Fibroblast of villous mesenchyme (primary cell): ENCODE measurements at places on chromosomes 1 and 21.

- no peak for DNase-seq
Measured at GRCh38 chr1:3456964-3457909, 2.8 kb downstream of the ARHGEF16 start.

DNA sequence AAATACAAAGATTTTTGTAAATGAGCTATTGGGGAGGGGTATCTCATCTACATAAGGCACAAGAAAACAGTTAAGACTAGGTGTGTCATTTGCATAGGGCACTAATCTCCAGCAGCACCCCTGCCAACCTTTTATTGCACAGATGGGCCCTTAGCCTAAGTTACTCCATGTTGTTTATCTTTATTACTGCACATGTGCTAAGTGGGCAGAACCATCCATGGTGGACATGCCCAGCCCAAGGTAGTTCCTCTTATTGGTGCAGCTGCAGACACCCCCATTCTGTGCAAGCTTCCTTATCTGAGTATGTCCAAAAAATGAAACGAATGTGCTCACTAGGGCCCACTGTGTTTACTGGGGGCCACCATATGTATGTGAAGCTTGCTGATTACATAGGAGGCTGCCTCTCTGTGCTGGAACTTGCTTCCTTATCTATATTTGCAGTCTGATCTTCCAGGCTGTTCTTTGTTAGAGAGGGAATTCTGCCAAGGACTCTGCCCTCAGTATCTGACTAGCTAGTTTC is 77.3 kb upstream of the NEK7 start:
- no peak for DNase-seq

GRCh38 chr1:227214207-227214606 is 104.1 kb downstream of the CDC42BPA start:
- DNase-seq, result no peak

DNA sequence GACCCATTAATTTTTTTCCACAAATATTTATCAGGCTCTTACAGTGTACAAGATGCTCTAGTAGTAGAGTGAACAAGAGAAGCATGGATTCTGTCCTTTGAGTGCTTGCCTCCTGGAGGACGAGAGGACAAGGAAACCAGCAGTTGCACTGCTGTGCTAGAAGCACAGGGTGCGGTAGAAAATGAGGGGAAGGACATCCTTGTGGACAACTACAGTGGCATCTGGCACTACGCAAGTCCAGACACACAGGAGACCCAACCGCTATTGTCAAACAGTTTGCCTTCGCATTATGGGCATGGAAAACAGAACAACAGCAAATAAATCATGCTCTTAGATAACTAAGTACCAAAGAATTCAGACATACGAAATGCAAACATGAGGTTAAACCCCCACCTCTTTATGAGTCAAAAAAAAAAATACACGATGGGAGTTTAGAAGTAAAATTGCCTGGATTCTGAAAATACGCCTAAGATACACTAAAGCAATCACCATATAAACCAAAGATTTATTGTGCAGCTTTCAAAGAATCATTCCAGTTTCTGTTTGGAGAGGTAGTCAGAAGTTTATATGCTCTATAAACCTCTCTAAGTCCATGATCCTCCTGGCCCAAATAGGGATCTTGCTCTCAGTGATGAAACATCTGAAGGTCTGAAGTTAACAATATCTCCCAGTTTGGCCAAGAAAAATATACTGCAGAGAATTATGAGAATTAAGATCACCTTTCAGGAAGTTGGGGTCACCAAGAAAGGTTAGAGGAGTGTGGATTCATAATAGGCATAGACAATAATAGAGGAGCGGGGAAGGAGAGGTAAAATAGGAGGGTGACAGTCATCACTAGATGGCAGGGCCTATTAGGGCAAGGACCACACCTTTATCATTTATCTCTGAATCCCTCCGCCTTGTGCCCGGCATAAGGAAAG is 307.8 kb downstream of the NFIA start:
- DNase-seq, result peak; percentile 56

DNA sequence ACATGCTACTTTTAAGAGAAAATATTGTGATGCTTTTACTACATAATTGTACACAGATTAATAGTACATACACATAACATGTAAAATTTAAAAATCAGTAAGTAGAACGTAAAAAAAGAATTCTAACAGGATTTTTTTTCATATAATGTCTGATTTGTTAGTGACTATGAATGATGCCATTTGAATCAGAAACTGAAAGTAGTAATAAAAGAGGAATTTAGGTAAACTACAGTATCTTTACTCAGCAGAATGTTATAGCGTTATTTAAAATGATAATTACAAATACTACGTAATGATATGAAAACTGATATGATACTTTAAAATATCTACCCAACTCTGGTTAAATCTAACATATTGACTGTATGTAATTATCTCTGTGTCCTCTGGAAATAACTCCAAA is 116.1 kb downstream of the DENND1B start:
- DNase-seq, result no peak

DNA sequence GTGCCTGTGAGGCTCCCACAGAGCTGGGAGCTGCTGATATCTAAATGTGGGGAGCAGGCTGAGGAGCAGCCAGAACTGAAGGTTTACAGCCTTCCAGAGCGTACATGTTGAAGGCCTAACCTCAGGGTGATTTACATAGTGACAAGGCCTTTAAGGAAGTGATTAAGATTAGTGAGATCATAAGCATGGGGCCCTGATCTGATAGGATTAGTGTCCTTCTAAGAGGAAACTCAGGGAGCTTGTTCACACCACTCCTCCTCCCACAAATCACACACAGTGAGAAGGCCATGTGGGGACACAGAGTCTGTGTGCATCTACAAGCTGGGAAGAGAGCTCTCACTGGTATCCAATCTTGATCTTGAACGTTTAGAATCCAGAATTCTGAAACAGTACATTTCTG is 92.3 kb upstream of the NBPF6 start:
- no peak for DNase-seq
